ENCODE measurements at places on chromosomes 6 and 20. TPM values are rescaled to one million over a fixed set of nuclear protein-coding genes. Genes with fewer than 3 reads are reported as not detected.

- no peak for DNase-seq
Measured at GRCh38 chr6:154536999-154537398, 26.5 kb upstream of the CNKSR3 start.

DNA sequence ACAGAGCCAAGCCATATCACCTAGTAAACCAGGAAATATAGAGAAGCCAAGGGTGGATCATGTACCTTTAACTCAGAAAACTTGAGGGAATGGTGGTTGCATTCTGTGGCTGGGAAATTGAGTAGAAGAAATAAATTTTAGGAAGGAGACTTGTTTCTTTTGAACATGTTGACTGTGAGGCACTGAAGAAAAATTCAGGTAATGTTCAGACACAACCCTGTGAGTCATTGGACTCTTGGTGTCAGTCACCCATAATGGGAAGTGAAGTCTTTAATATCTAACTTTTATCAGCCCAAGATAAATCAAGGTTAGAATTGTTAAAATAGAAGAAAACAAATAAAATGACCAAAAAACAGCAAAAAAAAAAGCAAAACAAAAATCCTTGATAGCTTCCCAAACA, 98.8 kb upstream of the GRIK2 start:
- no peak for DNase-seq

The SYNCRIP gene
- 100 TPM for total RNA-seq

- no peak for DNase-seq
Measured at GRCh38 chr6:6942831-6943230, 164.9 kb upstream of the RREB1 start.

DNA sequence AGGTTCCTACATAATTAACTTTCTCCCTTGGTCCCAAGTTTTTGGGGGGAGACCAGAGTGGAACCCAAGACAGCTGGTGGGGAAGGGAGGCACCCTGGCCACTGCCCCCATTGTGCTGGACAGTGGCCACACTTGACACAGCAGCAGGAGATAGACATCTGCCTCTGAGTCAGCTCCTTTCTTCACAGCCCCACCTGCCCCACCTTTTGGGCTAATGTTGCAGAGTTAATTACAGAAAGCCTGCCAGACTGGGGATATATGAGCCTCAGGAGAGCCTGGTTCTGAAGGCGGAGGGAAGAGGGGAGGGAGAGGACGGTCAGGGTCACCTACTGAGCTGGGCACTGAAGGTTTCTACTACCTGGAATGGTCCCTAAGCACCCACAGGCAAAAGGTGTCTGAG, 50.6 kb downstream of the MAFB start:
- DNase-seq = no peak

The SF3B5 gene
- total RNA-seq = 201 TPM

The VSTM2L gene
- total RNA-seq = 0.53 TPM

- no peak for DNase-seq
Measured at GRCh38 chr6:169217972-169218371, 35.7 kb downstream of the THBS2 start.

DNA sequence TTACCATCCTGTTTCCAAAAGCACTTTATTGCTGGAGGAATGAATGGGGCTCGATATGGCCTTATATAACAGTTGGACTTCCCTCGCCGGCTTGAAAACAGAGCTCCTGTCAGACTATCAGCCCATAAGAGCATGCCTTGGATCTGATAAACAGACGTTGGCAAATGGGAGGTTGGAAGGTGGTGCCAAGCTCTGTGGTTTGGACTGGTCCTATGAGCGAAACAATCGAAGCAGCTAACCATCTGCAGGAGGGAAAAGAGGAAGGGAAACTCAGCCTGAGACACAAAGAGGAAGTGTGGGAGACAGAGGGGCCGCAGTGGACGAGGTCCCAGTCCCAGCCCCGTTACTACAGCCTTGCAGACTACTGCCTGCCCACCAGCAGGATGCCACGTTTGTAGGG, 92.9 kb downstream of the TFAP2C start:
- DNase-seq = no peak

- DNase-seq = no peak
Measured at GRCh38 chr6:26569433-26569764, 27.4 kb upstream of the ABT1 start.

- no peak for DNase-seq
Measured at GRCh38 chr6:3204921-3205320, 22.5 kb downstream of the TUBB2B start.

DNA sequence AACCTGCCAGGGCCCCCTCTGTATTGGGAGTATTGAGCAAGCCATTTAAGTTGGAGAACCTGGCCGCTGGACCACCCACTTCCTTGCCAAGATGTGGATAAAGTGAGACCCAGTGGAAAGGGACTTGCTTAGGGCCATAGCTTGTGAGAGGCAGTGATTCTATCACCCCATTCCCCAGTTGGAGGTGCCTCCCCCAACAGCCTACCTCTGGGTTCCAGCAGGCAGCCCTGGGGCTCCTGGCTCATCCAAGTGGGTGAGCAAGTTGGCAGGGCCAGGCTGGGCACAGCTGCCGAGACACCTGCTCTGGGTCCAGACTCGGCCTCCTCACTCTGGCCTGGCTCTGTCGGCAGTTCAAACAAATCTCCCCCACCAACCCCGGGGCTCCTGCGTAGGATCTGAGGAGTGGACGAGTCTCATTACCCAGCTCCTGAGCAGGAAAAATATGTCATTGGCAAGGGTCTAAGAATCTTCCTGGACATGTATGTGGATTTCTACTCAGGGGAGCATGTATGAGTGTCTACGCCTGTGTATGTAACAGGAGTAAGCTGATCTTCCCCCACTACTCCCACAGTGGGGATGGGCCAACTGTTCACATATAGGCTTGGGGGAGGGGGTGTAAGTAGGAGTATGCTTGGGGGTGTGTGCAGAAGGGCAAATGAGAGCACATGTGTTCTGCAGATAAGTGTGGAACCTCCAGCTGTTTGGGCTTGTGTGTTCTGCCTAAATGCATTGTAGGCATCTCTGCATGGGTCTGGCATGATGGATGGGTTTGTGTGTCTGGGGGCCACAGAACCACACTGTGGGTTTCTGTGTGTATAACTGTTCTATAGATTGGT, 1.9 kb downstream of the ID1 start:
- no peak for DNase-seq

- no peak for DNase-seq
Measured at GRCh38 chr6:6599468-6599873, 11.0 kb downstream of the LY86 start.

The CEP162 gene
- total RNA-seq = 6.4 TPM

DNA sequence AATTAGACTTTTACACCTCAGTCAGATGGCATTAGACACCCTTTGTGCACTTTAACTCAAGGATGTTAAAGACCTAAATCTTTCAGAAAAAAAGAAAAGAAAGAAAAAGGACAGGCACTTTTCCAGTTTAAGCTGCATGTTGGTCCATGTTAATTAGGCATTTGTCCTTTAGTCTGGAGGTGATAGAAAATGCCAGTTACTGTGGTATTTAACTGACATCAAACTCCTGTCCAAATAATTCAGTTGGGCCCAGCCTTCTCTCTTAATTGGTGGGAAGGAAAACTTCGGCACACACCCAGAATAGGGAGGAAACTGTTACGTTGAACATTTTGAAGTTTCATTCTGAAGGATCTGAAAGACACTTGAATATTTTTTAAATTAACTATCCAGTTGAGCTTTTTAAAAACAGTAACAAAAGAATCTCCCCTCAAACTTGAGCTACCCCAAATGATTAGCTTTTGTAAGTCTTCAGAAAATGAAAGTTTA, 30.3 kb downstream of the RREB1 start:
- DNase-seq = no peak

DNA sequence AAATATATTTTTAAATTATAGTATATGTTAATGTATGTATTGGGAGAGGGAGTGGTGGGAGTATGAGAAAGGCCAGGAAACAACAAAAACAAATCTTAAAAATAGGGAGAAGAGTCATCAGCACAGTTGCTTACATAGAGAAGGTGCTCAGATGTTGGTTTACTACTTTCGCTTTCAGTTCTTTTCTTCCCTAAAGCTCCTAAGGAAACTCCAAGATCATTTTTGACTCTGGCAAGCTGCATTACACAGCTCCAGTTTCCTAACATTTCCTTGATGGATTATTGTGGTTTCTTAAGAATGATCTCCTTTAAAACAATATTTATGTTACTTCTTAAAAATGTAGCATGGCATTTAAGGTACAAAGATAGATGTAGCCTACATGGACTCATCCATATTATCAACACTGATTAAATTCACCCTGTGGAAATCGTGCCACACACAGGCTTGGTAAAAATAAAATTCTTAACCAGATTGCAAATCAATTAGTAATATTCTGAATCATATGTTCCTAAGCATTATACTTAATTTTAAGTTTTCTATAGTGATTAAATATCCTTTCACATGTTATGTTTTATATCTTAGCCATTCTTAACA, 118.0 kb upstream of the MAN1A1 start:
- no peak for DNase-seq

GRCh38 chr6:124073820-124074587, 270.3 kb downstream of the NKAIN2 start:
- DNase-seq = no peak

- no peak for DNase-seq
Measured at GRCh38 chr6:3052481-3053230, 15.6 kb upstream of the RIPK1 start.

- DNase-seq = no peak
Measured at GRCh38 chr20:47141941-47142773, 214.3 kb downstream of the ZMYND8 start.

The SOBP gene
- total RNA-seq = 1.8 TPM

DNA sequence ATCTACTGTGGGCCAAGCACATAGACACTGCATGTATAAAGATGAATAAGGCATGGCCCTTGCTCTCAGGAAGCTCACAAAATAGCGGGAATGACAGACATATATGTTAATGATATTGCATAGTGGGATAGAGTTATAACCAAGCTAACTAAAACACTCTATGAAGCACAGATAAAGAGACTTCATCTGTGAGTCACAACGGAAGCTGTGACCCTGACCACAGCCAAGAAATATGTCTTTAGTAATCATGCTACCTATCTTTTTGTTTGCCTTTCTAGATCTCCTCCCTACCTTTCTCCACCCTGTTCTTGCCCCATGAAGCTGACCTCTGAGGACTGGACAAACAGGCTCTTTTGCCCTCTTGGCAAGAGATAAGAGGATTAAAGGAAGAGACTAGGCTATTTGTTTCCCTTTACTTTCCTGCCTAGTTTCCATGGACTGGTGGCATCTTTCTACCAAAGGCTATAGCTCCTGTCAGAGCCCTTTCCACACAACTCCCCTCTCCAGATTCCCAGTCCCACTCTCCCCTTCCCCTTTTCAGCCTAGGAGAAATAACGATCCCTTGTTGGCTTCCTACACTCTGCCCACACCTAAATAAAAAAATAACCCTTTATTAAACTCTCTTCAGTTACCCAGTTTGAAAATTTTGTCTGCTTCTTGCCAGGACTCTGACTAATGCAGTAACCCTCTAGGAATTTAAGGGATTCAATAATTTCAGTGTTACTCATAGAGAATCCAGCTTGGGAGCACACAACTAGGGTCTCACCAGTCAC, 504.9 kb upstream of the MARCKS start:
- DNase-seq = no peak

The ALDH5A1 gene
- total RNA-seq = 4.5 TPM

GRCh38 chr6:118220429-118221128, 313.5 kb downstream of the SLC35F1 start:
- no peak for DNase-seq

DNA sequence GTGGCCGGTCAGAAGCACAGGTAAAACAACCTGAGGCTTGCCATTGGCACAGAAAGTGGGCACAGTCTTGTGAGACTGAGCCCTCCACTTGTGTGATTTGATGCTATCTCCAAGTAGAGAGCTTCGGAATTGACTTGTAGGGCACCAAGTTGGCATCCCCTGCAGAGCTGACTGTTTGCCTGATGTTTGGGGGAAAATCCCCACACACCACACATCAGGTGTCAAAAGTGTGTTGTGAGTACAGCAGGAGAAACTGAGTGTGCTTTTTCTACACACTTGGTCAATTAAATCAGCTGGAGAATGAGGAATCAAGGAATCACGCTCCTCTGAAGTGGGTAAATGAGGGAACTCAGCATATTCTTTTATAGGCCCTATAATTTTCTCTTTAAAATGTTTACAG, 989 bp downstream of the SERINC3 start:
- no peak for DNase-seq

The MYT1 gene
- not detected for total RNA-seq

DNA sequence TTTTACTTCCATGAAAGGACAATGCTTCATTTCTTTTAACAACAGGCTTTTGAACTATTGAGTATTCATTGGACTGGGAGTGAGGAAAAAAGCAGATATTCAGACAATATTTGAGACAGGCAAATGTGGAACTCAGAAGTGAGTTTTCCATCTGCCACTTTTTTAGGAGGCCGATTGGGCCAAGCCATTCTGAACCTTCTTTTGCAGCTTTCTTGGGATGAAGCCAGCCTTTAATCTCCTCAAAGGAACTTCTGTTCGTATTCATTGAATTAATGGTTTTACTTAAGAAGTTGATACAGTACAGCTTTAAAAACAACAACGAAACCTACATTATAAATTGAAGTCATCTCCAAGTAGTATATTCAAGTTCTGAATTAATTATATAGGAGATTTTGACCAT, 187.1 kb upstream of the RNF217 start:
- DNase-seq = no peak

GRCh38 chr6:105867277-105867676, 218.9 kb upstream of the PRDM1 start:
- no peak for DNase-seq

- no peak for DNase-seq
Measured at GRCh38 chr6:52009466-52010140, 77.8 kb downstream of the PKHD1 start.

- DNase-seq = no peak
Measured at GRCh38 chr6:95601133-95601532, 23.8 kb downstream of the MANEA start.

GRCh38 chr20:17936761-17937732, 31.5 kb downstream of the SNX5 start:
- DNase-seq = no peak

The C4B gene
- total RNA-seq = 3.2 TPM

DNA sequence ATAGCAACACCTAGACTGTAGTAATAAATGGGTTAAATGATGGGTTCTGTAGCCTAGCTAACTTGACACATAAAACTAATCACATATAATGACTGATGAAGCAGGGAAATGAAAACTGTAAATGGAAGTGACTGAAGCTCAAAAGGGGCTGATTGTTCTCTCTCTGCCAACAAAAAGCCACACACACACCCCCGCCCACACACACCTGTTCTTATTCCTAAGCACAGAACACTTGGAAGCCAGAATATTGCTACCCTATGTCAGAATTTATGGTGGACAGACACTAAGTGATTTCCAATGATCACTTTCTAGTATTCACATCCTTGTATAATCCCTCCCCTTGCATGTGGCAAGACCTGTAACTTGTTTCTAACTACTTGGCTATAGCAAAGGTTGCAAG, 603.5 kb downstream of the UTRN start:
- no peak for DNase-seq

Measured in esophagus squamous epithelium (tissue), 5 donors.